ENCODE measurements at places on chromosomes 4 and X. TPM values are rescaled to one million over a fixed set of nuclear protein-coding genes. Genes with fewer than 3 reads are reported as not detected.

BMP3 gene
- not detected for total RNA-seq

NEUROG2 gene
- total RNA-seq: not detected

ATOH1 gene
- not detected for total RNA-seq

ITIH6 gene
- 0.01 TPM for total RNA-seq

CXCL6 gene
- total RNA-seq: not detected

WDR1 gene
- 218 TPM for total RNA-seq

GPR50 gene
- 0.17 TPM for total RNA-seq

RIBC1 gene
- total RNA-seq: 0.92 TPM

MAGEA3 gene
- total RNA-seq: 2.9 TPM

MAML3 gene
- 14.1 TPM for total RNA-seq

ABLIM2 gene
- total RNA-seq: 1.7 TPM

FGA gene
- total RNA-seq: 10.1 TPM

IL13RA2 gene
- not detected for total RNA-seq

SPARCL1 gene
- not detected for total RNA-seq

REPS2 gene
- total RNA-seq: 0.71 TPM

ZNF185 gene
- total RNA-seq: 7.2 TPM

DNASE1L1 gene
- 31.7 TPM for total RNA-seq

ELF2 gene
- total RNA-seq: 12.1 TPM

MAGIX gene
- total RNA-seq: 1.7 TPM

MAEA gene
- total RNA-seq: 69.5 TPM

GLRA3 gene
- total RNA-seq: not detected

GRID2 gene
- not detected for total RNA-seq

NSUN7 gene
- total RNA-seq: 0.36 TPM

TIGD4 gene
- 0.27 TPM for total RNA-seq

EREG gene
- 37.9 TPM for total RNA-seq

NRK gene
- total RNA-seq: not detected

PDE6B gene
- not detected for total RNA-seq

TMEM31 gene
- not detected for total RNA-seq

HDX gene
- 2.2 TPM for total RNA-seq

MAGEB1 gene
- total RNA-seq: not detected

OPHN1 gene
- total RNA-seq: 1.2 TPM

All from A549 treated with CORT108297 at 1 μM for 4 hours (cell line).